Activated gamma-delta T cell (primary cell): ENCODE measurements at places on chromosomes 6 and 20.

- DNase-seq: no peak
Observed at GRCh38 chr6:80607811-80608391, 501.4 kb downstream of the BCKDHB start.

GRCh38 chr6:155418017-155418761 is 37.5 kb downstream of the NOX3 start:
- no peak for DNase-seq

DNA sequence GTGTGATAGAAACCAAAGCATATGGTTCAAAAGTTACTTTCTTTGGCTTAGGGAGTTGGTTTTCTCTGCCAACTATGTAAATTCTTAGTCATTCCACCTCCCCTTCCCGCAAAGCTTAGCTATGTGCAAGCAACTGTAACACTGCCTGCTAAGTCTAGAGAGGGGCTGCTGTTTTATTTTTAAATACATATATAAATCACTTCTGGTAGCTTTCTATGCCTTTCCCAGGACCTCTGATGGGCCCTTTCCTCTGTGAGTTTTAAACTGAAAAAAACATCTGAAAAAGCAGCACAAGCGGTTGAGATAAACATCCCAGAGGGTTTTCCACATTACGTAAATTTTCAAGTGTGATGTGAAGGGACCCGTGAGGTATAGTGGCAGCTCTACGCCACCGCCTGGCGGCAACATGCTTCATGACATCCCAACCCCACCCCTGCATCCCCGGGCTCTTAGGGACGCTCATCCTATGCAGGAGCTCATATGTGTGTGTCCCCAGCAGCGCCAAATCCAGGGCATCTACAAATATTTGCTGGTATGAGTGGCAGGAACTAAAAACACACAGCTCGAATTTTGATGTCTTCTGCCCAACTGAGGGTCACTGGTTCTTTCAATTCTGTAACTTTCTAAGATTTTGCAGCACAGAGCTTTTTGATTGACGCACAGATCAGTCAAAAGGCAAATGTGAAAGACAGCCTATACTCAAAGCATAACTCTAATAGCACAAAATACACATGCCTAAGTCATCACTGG is 12.7 kb downstream of the SAYSD1 start:
- no peak for DNase-seq

- no peak for DNase-seq
Observed at GRCh38 chr6:53199156-53199555, 50.5 kb upstream of the GCM1 start.

DNA sequence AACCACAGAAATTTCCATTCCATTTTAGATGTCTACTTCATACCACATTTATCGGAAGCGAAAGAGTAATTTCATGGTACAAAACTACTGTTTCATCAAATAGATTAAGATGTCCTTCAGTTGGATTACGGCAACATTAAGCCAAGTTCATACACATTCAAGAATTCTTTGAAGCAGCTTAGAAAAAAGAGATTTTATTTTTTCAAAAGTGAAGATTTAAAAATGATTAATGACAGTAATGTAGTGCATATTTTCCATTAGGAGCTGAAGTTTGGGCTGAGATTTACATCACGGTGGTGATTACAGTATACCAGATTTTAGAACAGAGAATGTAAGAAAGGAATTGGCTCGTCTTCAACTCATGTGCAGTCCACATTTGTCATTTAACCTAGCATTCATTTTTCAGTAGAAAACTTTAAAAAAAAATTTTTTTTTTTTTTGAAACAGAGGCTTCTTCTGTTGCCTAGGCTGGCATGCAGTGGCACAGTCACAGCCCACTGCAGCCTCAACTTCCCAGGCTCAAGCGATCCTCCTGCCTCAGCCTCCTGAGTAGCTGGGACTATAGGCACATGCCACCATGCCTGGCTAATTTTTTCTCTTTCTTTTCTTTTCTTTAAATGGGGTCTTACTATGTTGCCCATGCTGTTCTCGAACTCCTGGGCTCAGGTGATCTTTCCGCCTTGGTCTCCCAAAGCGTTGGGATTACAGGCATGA is 1.9 kb downstream of the SYNJ2 start:
- DNase-seq: no peak

DNA sequence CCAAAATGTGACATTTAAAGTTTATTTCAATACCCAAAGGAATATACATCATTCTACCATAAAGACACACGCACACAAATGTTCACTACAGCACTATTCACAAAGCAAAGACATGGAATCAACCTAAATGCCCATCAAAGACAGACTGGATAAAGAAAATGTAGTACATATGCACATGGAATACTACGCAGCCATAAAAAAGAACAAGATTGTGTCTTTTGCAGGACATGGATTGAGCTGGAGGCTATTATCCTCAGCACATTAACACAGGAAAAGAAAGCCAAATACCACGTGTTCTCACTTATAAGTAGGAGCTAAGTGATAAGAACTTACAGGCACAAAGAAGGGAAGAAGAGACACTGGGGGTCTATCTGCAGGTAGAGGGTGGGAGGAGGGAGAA is 22.4 kb downstream of the ATP9A start:
- DNase-seq: no peak

DNA sequence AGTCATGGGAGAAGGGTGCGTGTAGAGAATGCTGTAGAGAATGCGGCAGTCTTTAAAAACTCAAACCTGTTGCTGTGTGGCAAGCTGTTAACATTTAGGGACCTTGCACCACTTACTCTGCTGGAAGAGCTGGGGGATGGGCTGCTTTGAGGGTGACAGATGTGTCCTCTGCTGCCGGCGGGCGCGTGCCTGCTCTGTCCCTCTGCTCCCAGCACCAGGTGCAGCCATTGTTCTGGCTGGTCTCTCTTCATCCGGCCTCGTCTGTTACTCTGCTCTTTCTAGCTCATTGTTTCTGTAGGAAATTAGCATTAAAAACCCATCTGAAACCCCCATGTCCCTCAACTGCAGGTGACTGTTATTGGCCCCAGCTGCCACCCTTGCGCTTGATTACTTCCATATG is 78.5 kb downstream of the CBFA2T2 start:
- DNase-seq: no peak

- no peak for DNase-seq
Observed at GRCh38 chr6:133503336-133503729, 262.2 kb downstream of the EYA4 start.

GRCh38 chr20:51104960-51105920 is 82.3 kb upstream of the KCNG1 start:
- DNase-seq: no peak

DNA sequence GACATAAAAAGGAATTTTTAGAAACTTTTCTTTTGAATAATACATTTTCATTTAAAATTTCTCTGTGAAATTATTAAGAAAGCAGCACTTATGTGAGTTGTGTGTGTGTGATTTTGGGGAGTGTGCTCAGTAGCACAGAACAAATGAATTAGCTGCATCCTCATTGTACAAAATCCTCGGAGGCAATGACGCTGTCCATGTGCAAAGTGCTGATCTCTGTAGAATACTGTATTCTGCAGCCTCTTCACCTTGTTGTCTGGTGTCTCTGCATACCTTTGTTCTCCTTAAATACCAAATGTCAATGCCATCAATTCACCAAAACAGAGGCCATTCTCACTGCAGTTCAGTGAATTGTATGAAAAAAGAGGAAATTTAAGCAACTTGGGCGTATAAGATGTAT is 838.4 kb downstream of the QKI start:
- DNase-seq: no peak

DNA sequence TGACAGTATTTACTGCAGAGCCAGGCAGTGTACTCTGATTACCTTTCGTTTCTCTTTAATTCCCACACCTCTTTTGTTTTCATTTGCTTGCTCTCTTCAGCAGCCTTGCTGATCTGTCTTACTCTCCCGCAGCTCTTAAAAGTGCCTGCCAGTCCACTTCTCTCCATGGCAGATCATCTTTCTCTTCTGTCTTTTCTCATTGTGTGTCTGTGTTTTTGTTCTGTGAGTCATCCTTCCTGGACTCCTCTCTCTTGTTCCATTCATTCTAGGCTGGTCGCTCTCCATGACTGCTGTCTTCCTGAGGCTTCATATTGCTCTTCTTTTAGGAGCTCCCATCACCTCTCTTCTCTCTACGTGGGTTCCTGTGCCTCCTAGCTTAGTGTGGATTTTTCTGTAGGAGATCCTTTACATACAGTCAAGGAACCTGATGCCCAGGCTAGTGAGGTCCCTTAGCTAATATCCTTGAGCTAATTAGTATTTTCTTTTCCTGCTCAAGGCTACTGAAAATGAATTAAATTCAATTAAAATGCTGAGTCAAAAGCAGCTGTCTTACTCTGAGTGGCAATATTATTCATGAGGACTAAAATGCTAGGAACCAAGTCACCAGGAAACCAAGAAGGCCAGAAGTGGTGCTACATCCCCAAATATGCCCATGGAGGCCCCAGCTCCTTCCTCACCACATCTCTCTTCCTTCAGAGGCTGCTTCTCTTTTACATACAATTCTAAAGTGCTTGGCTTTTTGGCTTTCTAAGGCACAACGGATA is 86.1 kb downstream of the SLX4IP start:
- DNase-seq: no peak

GRCh38 chr6:119671105-119671504 is 321.5 kb upstream of the MAN1A1 start:
- DNase-seq: no peak
